Activated naive CD8-positive, alpha-beta T cell treated with anti-CD3 and anti-CD28 coated beads for 36 hours (primary cell): ENCODE measurements at places on chromosomes 11 and 22.
A peak's percentile ranks its signal among the peaks of the same experiment; 100 is the strongest.

GRCh38 chr11:120800206-120800605 is 223.7 kb upstream of the TBCEL start:
- DNase-seq, result no peak

GRCh38 chr22:25030636-25031035 is 78.1 kb downstream of the KIAA1671 start:
- DNase-seq, result no peak

GRCh38 chr11:30424844-30425243 is 101.9 kb downstream of the ARL14EP start:
- DNase-seq, result no peak

- DNase-seq, result no peak
Observed at GRCh38 chr11:35802221-35802620, 139.6 kb downstream of the TRIM44 start.

GRCh38 chr11:72446929-72447769 is 12.8 kb upstream of the CLPB start:
- DNase-seq, result no peak

- no peak for DNase-seq
Observed at GRCh38 chr11:43242401-43242800, 69.4 kb upstream of the API5 start.

- DNase-seq, result no peak
Observed at GRCh38 chr11:85348945-85349344, 278.2 kb downstream of the DLG2 start.

DNA sequence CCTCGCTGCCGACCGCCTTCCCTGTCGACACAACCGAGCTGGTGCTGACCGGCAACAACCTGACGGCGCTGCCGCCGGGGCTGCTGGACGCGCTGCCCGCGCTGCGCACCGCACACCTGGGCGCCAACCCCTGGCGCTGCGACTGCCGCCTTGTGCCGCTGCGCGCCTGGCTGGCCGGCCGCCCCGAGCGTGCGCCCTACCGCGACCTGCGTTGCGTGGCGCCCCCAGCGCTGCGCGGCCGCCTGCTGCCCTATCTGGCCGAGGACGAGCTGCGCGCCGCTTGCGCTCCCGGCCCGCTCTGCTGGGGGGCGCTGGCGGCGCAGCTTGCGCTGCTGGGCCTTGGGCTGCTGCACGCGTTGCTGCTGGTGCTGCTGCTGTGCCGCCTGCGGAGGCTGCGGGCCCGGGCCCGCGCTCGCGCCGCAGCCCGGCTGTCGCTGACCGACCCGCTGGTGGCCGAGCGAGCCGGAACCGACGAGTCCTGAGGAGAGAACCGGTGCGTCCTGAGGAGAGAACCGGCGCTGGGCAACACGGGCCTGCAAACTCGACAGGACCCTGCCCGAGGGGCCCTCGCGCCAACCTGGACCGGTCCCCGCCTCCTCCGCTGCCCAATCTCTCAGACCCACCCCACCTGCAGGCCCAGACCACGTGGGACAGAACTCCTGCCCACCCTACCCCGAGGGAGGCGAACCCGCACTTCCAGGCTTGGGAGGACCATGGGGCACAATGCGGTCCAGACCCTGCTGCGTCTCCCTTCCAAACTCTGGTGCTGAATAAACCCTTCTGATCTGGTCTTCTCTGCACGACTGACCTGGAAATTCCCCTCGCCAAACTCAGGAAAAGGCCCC is 866 bp downstream of the GP1BB start:
- peak; percentile 65 for DNase-seq

DNA sequence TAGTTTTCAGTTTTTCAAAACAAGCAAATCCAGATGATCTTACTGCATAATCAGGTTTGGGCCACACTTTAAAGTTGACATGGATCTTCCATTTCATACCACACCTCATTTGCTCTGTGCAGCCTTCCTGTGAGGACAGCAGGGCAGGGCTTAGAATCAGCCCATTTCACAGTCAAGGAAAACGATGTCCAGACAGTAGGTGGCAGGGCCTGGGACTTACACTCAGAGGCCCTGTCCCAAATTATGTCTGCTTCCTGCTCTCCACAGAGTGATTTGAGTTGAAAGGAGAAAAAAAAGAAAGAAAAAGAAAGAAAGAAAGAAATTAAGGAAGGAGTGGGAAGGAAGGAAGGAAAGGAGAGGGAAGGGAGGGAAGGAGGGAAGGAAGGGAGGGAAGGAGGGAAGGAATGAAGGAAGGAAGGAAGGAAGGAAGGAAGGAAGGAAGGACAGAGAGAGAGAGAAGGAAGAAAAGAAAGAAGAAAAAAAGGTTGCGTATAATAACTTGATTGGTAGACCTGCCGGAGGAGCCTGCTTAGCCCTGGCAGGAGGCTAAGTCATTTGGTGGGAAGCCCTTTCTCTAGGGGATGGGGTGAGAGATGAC is 23.6 kb downstream of the TSKU start:
- no peak for DNase-seq

GRCh38 chr11:33700063-33700501 is 544 bp downstream of the C11orf91 start:
- DNase-seq, result no peak

DNA sequence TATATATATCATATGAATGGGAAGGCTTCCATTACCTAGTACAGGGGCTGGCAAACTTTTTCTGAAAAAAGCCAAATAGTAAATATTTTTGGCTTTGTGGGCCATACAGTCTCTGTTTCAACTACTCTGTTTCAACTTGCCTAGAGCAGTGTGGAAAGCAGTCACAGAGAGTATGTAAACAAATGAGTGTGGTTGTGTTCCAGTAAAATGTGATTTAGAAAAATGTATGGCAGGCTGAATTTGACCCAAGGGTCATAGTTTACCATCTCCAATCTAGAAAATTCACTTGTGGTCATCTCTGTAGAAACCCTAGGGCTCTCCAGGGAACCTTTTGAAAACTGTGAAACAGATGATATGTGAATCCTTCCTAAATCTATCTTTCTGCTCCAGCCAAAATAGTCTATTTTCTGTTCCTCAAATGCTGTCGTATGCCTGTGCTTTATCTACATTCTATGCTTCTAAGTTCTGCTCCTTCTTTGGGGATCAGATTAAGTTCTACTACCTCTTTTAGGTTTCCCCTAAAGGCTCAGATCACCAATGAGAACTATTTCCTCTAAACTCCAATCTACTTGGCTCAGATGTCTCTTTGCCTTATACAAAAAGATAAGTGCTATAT is 356.2 kb downstream of the METTL15 start:
- no peak for DNase-seq

DNA sequence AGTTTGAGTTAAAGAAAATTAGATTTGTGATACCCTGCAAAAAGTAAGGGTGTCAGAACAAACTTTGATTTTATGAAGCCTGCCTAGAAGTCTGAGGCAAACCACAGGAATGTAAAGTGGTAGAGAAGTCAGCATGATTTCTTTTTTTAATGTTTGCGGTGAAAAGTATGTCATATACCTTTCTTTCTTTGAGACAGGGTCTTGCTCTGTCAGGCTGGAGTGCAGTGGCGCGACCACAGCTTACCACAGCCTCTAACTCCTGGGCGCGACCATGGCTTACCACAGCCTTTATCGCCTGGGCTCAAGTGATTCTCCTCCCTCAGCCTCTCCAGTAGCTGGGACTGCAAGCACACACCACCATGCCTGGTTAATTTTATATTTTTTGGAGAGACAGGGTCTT is 4.7 kb downstream of the API5 start:
- DNase-seq, result peak; percentile 25

GRCh38 chr11:82191695-82192094 is 542.0 kb downstream of the FAM181B start:
- no peak for DNase-seq

DNA sequence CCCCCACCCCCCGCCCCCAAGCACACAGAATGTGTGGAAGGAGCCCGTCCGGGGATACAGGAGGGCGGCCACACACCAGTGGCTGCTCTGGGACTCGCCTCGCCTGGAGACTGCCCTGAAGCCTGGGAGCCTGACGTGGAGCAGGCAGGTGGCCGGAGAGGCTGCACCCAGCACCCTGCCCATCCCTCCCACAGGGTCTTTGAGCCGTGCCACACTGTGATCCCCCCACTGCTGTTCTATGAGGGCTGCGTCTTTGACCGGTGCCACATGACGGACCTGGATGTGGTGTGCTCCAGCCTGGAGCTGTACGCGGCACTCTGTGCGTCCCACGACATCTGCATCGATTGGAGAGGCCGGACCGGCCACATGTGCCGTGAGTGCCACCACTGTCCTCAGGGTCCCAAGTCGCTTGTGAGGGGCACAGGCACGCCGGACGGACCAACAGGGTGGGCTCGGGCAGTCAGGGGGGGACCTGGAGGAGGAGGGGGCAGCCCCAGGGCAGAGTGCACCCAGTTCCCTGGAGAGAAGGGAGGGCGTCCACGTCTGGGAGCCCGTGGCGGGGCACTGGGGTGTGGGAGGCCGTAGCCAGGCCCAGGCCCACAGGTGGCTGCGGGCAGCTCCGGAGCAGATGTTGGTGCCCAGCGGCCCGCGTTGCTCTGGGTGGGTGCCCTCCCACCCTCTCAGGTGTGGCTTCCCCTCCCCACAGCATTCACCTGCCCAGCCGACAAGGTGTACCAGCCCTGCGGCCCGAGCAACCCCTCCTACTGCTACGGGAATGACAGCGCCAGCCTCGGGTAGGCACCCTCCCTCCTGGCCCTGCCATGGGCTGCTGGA is 27.0 kb upstream of the MUC5B start:
- no peak for DNase-seq

- DNase-seq, result no peak
Observed at GRCh38 chr11:99739464-99740089, 718.8 kb downstream of the CNTN5 start.

GRCh38 chr22:20395907-20396287 is 1.9 kb downstream of the ZNF74 start:
- no peak for DNase-seq

GRCh38 chr11:62708793-62709192 is 1.3 kb downstream of the GNG3 start:
- peak; percentile 56 for DNase-seq

GRCh38 chr22:43946384-43946667 is 8.9 kb upstream of the SAMM50 start:
- DNase-seq, result no peak

- peak; percentile 68 for DNase-seq
Observed at GRCh38 chr11:128232588-128232987, 354.8 kb downstream of the ETS1 start.

GRCh38 chr22:27198518-27199035 is 541.2 kb downstream of the MIAT start:
- DNase-seq, result no peak

DNA sequence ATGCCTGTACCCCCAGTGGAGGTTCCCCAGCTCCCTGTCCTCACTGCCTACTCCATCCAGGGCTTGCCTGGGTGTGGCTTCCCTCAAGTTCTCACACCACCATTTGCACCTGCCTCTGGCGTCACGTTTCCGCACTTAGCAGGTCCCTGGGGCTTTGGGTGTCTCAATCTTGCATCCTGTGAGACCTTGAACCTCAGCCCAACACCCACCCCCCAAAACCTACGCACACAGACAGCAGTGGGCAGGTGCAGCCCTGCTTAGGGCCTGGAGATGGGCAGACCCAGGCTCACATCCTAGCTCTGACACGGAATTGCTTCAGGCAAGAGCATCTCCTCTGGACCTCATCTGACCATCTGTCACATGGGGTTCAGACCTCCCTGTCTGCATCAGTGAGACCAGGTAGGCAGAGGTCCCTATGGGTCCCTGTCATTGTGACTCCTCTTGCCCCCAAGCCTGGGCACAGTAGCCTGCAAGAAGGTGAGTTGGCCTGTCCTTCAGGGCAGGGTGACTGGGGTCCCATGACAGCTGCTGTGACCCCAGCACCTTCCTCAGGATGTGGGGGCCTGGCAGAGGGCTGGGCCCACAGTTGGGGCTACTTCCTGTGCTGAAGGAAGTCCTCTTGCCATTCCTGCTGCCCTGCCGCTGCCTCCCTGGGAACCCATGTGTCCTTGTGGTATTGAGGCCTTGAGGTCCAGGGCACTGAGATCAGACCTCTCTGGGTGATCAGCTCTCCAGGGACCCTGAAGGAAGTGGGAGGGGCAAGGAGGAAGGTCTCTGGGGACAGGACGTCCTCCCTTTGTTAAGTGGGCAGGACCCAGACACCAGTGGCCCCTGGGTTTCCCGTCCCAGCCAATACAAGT is 2.0 kb downstream of the SIPA1 start:
- peak; percentile 61 for DNase-seq

DNA sequence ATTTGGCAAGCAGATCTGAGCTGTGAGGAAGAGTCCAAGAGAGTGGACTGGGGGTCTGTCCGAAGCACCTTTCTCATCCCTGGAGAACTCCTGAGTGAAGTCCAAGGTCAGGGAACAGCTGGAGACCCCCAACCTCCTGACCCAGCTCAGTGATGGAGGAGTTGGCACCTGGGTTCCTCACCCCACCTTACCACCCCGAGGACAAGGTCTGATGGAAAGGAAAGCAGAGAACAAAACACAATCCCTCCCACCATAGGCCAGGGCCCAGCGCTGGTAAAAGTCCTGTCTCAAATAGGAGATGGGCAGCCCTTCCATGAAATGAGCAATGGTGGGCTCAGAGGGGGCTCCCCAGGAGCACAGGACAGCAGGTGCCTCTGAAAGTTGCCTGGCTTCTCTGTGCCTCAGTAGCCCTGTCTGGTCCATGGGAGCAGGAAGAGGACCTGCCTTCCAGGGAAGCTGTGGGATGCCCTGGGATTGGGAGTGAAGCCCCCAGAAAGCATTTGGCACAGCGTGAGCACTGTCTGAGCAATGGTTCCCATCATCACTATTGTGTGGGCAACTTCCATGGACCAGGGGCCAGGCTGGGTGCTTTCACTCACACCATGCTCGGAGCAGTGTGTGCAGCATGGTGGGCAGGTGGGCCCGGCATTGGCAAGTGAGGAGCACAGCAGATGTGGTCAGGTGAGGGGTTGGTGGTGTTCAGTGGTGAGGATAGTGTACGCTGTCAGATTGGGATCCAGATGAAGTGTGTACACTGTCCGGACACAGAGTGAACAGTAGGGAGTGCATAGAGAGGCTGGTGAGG is 7.5 kb downstream of the TRIM29 start:
- no peak for DNase-seq

DNA sequence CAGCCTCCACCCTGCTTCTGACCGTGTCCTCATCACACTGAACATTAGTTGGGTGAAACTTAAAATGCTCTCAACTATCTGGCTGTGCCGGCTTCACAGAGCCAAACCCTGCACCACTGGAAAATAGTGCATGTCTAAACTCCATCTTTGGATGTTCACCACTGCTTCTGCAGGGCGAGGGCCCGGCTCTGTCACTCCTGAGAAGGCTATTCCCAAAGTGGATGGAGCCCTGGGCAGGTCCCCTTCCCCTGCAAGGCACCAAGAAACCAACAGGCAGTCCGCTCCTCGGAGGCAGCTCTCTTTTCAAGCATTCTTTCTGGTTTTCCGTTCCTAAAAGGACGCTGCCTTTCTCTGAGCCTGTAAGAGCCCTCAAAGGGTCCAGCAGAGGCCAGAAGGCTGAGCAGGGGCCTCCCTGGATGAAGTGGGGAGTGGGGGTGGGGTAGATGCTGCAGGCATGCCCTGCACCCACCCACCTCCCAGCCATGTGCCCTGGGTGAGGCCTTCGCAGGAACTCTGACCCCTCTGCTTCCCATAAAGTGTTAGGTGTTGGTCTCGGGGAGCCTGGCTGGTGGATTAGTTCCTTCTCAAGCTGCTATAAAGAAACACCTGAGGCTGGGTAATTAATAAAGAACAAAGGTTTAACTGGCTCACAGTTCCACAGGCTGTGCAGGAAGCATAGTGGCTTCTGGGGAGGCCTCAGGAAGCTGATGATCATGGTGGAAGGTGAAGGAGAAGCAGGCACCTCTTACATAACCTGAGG is 23.3 kb downstream of the LINC01488 start:
- no peak for DNase-seq

GRCh38 chr22:33923660-33924246 is 3.5 kb upstream of the LARGE1 start:
- no peak for DNase-seq

GRCh38 chr22:49012712-49013395 is 814.8 kb downstream of the BRD1 start:
- DNase-seq, result no peak

GRCh38 chr11:12725863-12726682 is 51.9 kb downstream of the TEAD1 start:
- no peak for DNase-seq
